ENCODE measurements at places on chromosomes 13 and 19.

- DNase-seq: no peak
Observed at GRCh38 chr13:42967660-42968059, 24.4 kb downstream of the EPSTI1 start.

DNA sequence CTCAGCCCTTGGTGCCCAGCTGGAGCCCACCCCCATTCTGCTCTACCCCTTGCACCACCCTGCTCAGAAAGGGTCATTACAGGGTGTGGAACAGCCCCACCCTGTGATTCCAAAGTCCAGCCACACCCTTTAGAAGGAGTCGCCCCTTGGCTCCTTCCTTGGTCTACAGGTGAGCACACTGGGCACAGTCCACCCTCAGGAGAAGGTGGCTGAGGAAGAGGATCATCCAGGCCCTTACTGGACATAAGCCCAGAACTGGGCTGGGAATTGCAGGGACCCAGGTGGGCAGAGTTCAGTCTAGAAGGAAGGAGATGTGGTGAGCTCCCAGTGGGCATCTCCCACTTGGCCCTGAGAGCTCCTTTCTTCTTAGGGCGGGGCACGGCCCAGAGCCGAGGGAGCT lies 8.6 kb downstream of the SLC46A3 start:
- no peak for DNase-seq

GRCh38 chr13:67238277-67238859 lies 8.2 kb upstream of the PCDH9 start:
- DNase-seq: peak; percentile 9

DNA sequence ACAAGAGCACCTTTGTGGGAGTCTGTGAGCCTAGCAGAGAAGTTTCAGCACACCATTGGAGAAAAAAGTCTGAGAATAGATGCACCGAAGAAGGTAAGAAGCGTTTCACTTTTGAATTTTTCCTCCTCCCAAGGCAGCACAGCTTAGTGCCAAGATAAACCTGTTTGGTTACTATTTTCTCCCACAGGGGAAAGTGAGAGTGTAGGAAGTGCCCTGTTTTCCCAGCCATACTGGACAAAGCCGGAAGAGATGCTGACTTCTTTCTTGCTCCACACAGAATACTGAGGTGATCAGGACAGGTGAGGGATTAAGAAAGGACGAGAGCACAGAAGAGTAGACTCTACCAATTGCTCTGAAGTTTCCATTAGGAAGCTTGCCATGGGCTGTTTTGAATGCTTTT lies 1011.0 kb upstream of the MIR17HG start:
- DNase-seq: no peak

DNA sequence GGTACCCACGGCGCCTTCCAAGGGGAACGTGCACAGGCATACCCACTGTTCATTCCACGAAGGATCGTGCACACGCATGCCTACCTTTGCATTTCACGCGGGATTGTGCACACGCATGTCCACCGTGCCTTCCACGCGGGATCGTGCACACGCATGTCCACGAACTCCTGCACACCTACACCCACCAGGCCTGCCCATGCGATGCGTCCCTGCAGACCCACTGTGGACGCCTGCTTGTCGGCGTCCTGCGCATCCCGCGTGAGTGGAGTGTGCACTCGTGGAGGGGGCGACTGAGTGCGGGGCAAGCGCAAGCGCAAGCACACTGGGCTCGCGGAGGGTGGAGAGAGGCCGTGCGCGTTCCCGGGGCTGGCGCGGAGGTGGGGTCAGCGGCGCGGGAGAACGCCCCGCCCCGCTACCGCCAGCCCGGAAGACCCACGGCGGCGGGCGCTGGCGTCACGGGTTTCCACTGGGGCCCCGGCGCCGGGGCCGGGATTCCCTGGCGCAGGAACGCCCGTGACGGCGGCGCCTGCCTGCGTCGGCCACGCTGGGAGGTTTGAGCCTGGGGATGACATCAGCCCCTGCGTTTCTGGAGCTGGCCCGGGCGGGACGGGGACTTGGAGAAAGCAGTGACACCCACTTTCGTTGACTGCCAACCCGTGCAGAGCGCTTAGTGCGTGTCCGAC lies 18.7 kb downstream of the GADD45B start:
- DNase-seq: no peak

- no peak for DNase-seq
Observed at GRCh38 chr19:35476149-35476548, 14.1 kb downstream of the KRTDAP start.

Data from NCI-H1092 (cell line).